NAMALWA (cell line): ENCODE measurements at places on chromosomes 11 and 22.

DNA sequence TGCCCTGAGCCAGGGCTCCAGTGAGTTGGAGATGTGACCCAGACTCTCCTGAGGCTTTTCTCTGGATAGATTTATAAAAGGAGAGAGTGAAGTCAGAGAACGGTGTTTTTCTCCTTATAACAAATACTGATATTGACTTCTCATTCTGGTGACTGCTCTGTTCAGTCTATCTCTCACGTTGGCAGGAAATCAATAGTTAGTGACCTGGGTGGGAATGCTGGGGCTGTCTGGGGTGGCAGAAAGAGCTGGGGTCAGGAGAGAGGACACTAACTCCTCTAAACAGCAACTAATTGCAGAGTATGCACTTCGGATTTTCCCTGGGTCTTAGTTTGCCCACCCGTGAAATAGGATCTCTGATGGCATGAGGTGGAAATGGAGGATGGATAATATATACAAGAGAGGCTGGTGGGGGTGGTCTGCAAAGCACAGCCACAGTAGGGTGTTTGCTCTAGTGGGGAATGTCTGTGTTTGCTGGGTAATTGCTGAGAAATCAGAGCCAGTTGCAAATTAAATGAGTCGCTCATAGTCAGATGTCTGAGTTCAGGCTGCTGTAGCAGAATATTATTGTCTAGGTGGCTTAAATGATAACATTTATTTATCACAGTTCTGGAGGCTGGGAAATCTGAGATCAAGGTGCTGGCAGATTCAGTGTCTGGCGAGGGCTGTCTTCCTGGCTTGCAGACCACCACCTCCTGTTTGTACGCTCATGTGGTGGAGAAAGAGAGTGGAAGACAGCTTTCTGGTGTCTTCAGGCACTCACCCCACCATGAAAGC, 167.8 kb downstream of the MYO18B start:
- DNase-seq: no peak

DNA sequence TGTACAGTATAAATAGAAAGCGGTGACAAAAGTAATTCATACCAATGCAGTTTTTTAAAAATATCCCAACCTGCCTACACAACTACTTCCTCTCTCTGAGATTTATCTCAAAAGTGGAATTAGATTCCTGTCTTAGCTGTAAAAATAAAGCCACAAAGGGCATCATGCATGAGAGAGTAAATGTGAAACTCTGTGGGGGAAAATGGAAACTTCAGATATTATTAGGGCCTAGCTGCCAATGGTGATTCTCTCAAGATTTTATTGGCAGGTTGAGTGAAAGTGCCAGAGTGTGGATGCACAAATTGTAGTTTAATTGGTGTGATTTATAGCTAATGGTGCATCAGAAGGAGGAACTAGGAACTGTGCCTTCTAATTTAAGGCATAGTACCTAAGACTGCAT, 356.9 kb upstream of the CCDC90B start:
- no peak for DNase-seq

DNA sequence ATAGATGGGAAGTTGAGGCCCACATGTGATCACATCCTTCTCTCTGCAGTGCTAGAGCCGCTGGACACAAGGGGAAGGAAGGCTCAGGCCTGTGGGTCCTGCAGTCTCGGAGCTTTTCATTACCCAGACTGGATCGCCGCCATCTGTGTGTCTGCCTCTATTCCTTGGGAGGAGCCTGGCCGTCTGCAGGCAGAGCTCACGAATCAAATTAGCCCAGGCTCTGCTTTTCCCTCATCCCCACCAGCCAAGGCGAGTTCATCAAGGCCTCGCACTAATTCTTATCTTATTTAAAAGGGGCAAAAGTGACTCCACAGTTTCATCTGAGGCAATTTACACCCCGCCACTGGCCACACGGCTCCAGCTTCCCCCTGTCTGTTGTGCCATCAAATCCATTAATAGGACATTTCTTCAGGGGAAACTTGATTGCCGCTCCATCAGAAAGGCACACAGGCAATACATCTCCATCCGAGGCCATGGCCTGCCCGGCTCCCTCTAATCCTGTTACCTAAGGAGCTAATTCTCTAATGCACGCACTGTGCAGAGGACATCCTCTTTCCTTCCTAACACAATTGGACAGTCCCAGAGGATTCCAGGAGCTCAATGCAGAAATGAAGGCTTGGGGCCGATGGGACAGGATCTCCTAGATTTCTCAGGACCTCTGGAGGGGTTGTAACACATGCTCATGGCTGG, 3.3 kb upstream of the HTR3A start:
- DNase-seq: no peak

DNA sequence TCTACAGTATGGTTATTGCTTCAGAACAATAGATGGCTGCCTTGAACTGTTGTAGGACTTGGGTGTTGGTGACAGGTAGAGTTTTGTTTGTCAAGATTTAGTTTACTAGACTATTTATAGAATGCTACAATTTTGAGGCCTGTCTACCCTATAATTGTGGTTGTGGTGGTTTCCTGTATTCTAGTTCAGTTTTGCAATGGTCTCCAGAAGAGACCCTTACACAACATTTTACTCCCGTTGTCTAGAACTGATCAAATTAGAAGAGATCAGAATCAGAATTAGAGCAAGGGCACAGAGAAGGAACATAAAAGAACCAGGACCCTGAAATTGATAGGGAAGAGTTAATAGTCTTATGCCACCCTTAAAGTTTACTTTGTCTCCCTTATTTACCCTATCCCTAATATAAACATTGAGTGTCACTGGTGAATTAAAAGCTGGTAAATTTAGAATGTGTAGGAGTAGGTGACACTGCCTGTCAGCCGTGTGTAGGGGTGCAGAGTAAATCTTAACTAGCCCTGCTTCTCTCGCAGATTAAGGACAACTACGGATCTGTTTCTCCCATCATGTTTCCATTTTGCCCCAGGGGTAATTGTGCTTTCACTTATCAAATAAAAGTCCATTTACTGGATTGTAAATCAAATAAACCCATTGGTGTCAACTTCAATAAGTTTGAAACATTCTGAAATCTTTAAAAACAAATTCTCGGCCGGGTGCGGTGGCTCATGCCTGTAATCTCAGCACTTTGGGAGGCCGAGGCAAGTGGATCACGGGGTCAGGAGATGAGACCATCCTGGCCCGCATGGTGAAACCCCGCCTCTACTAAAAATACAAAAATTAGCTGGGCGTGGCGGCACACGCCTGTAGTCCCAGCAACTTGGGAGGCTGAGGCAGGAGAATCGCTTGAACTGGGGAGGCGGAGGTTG, 10.9 kb upstream of the PHLDB1 start:
- no peak for DNase-seq

GRCh38 chr11:78359921-78360320, 57.7 kb downstream of the GAB2 start:
- DNase-seq: no peak

DNA sequence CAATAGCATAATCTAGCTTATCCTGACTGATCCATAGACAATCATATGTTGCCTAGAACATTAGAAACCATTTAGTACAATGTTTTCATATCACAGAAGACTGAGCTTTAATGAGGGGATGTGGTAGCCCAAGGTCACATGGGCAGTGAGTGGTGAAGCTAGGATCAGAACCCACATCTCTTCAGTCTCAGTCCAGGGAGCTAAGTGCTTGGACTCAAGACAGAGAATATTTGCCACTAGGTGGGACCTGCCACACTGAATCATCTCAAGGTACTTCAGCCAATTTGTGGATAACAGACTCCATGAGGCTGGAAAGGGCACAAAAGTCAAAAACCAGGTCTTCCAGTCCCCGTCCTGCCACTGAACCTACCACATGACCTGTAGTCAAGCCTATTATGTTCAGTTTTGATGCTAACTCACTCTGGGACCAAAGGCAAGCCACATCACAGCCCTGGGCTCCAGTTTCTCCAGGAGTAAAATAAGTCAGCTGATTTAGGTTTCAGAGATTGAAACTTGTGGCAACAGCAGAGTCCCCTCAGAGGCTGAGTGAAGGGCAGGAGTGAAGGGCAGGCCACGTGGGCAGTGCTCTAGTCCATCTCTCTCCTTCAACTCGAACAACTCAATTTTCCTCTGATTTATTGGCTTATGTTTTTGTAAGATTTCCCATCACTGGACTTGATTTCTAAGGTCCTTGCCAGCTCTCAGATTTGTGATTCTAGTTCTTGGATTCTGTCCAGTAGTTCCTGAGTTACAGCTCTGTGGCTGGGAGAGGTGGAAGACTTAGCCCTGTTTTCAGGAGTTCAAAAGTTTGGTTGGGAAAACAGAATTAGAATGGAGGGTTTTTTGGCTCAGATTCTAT, 84.6 kb upstream of the PHOX2A start:
- no peak for DNase-seq

GRCh38 chr22:30308518-30309230, 18.1 kb downstream of the TBC1D10A start:
- DNase-seq: peak; percentile 80

GRCh38 chr11:117941163-117941707, 12.0 kb upstream of the TMPRSS13 start:
- no peak for DNase-seq

GRCh38 chr11:78742430-78742829, 167.8 kb upstream of the NARS2 start:
- no peak for DNase-seq

DNA sequence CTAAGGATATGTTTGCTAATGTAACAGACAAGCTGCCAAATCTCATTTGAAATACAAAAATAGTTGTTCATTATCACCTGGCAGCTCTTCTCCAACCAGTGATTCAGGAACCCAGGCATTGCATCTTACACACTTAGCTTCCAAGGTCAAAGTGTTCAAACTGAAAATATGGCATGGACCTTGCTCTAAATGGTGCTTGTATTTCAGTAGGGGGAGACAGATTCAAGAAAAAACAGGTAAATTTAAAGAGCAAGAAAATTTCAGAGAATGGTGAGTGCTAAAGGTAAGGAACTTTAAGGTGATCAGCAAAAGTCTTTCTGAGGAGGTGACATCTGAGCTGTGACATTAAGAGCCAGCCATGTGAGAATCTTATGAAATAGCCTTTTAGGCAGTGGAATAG, 82.8 kb upstream of the E2F8 start:
- DNase-seq: no peak

DNA sequence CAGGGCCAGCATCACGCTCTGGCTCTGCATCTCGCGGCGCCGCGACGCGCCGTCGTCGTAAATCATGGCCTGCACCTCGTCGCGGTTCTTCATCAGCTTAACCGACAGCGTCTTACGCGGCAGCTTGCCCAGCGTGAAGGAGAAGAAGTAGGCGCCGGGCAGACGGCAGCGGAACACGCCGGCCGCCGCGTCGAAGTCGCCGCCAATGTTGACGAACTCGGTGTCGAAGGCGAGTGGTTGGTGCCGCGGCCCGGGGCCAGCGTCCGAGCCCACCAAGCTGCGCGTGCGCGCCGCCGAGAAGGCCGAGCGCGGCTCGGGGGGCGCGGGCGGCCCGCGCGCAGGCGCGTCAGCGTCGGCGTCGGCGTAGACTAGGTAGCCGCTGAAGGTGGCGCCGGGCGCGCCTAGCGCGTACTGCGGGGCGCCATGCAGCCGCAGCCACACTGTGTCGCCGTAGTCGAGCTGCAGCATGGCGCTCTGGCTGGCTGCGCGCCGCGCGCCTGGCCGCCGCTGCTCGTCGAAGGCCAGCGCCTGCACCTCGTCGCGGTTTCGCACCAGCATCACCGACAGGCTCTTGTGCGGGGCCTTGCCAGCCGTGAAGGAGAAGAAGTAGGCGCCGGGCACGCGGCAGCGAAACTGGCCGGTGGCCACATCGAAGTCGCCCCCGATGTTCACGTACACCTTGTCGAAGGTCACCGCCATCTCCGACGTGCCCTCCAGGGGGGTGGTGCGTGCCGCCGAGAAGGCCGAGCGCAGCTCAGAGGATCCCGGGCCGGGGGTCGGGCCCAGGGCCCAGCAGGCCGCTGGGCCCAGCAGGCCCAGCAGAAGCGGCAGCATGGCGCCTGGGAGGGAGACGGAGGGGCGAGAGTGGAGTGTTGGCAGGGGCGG, 3.7 kb downstream of the FAM180B start:
- no peak for DNase-seq
